ENCODE measurements at places on chromosomes 2 and 18.

GRCh38 chr2:109422071-109422757 lies 191.6 kb downstream of the SEPTIN10 start:
- no peak for ATAC-seq

GRCh38 chr18:9627642-9628041 lies 13.3 kb upstream of the PPP4R1 start:
- ATAC-seq, result no peak

DNA sequence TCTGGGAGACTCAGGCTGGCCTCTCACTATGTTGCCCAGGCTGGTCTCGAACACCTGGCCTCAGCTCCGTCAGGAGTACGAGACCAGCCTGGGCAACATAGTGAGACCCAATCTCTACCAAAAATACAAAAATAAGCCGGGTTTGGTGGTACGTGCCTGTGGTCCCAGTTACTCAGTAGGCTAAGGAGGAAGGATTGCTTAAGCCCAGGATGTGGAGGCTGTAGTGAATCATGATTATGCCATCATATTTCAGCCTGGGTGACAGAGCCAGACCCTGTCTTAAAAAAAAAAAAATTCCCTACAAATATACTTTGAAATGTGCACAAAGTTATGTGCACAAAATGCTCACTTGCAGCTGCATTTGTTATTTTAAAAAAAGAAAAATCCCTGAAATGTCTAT lies 26.3 kb upstream of the AGAP1 start:
- ATAC-seq, result no peak

DNA sequence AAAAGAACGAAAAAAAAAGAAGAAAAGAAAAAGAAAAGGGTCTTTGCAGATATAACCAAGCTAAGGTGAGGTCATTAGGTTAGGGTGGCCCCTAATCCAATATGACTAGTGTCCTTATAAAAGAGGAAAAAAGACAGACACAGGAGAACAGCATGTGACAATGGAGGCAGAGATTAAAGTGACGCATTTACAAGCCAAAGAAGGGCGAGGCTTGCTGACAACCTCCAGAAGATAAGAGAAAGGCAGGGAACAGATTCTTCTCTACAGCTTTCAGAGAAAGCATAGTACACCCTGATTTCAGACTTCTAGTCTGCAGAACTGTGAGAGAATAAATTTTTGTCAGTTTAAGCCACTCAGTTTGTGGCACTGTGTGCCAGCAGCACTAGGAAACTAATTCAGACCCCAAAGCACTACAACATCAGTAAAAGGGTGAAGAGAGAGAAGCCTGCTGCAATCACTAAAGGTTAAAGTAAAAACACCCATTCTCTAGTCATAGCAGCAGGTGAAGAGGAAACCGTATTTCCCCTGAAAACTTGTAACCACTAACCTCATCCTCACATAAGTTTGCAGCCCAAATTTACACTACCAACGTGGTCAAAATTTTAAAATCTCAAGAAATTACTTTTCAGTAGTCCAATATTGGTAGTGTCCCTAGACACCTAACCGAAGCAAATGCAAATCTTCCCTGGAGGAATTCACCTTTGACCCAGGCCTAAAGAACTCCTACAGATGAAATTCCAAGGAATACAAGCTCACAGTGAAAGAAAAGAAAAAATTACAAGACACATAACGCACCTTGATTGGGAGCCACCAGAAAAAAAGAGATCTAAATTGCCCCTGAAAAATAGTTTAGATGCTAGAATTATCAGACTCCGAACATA lies 17.5 kb downstream of the REEP1 start:
- peak; percentile 16 for ATAC-seq

GRCh38 chr2:75716406-75716805 lies 5.7 kb upstream of the GCFC2 start:
- no peak for ATAC-seq

DNA sequence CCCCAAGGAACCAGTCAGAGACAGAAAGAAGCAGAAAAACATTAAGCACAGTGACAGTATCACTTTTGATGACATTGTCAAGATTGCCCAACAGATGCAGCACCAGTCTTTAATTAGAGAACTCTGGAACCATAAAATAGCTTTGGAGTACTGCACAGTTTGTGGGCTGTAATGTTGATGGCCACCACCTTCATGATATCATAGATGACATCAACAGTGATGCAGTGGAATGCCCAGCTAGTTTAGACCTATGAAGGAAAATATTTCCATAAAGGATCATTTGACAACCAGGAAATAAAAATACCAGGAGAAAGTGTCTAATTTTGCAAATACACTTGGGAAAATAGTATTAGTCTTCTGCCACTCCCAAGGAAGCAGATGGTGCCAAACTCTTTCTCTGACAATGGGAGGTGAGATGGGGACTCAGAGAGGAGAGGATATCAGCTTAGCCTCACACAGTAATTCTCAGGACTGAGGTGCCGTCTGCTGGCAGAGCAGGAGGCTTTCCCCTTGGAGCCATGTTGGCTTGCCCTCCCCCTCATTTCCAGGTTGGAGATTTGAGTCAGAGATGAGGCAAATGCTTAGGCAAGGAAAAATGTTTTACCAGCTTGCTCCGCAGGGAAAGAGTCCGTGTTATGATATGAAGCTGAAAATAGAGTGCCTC lies 107.5 kb upstream of the CELF4 start:
- ATAC-seq, result no peak

GRCh38 chr2:156800781-156801361 lies 364.7 kb downstream of the GPD2 start:
- no peak for ATAC-seq

GRCh38 chr18:35491700-35492077 lies 6.1 kb downstream of the INO80C start:
- no peak for ATAC-seq

DNA sequence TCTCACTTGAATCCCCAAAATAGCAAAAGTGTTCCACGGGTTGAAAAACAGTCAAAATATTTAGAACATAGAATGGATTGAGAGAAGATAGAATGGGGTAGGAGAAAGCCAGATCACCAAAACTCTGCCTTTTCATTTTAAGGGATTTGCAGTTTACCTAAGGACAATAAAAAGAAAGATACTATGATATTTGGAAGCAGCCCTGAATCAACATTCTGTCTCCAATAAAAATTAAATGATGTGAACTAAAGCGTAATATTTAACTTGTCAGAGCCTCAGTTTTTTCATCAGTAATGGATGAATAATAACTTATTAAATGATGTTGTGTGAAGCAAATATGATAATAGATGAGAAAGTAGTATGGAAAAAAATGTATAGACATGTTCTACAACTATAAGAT lies 100.2 kb upstream of the REG3G start:
- no peak for ATAC-seq

DNA sequence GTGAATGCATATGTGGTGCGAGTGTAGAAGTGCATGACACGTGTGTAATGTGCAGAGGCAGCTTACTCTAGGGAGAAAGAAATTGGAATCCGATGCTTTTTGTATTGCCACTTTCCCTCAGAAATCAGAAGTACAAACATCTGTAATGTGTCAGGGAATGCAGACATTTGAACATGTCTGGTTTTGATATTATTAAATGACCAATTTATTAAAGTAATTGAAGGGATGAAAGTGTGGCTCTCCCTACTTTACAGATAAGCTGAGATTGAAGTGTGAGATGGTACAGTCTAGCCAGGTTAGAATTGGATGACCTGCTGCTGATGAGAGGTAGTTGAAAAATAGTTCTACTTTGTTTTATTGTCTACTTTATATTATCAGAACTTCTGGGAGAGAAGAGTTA lies 74.5 kb upstream of the NT5C1B start:
- no peak for ATAC-seq

DNA sequence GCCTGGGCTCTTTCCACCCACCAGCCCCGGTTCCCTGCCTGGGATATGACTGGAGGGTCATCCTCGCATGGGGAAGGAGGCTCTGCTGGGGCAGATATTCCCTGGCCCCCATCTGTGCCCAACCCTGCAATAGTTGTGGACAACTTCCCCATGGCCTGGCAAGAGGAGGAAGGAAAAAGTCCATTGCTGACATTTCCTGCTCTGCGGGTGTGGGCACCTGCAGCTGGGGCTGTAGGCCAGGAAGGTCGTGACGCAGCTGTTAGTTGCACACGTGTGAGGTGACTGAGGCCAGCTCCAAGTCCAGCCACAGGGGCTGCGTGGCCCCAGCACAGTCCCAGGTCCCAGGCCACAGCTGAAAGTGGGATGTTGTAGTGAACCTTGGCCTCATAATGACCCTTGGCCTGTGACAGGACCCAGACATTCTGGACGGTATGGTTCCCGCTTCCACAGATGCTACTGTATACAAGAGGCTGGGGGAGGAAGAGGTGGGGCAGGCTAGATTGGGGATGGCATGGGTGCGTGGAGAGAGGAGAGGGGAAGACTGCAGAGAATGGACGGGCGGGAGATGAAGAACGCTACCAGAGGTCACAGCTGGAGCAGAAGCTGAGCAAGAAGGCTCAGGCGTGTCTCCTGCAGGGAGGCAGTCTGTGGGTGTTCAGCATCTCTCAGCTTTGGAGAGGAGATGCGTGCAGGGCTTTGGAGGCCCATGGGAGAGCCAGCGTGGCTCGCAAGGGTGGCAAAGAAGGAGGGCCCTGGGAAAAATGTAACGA lies 22.1 kb downstream of the OTOF start:
- no peak for ATAC-seq

- ATAC-seq, result no peak
Observed at GRCh38 chr2:21939967-21940366, 816.2 kb downstream of the TDRD15 start.

- ATAC-seq, result no peak
Observed at GRCh38 chr2:239275847-239276831, 124.7 kb downstream of the HDAC4 start.

DNA sequence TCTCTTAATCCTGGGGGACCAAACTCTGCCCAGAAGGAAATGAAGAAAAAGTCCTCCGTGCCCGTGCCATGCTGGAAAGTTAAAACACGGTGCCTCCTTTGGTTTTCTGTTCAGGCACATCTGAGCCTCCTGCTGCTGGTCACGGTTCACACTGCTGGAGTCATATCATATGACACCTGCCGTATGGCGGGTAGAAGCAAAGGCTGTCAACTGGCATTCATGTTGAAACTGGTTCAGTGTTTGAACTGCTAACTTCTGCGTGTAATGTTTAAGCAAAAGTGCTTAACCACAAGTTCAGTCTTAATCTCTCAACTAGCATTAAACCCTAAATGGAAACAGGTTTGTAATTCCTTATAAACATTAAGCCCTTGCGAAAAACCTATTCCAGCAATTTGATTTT lies 3.1 kb downstream of the STK39 start:
- ATAC-seq, result peak; percentile 54

DNA sequence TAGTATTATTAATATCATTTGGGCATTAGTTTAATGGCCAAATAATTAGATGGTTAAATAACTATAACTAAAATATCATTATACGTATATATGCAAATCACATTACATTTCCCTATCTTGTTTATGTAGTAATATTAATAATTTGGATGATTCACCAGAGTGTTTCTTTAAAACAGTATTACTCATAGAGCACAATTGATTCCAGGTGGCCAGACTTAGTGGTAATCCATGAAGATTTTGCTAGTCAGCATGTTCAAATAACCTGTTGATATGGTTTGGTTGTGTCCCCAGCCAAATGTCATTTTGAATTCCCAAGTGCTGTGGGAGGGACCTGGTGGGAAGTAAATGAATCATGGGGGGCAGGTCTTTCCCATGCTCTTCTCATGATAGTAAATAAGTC lies 782.3 kb downstream of the LRP1B start:
- no peak for ATAC-seq

DNA sequence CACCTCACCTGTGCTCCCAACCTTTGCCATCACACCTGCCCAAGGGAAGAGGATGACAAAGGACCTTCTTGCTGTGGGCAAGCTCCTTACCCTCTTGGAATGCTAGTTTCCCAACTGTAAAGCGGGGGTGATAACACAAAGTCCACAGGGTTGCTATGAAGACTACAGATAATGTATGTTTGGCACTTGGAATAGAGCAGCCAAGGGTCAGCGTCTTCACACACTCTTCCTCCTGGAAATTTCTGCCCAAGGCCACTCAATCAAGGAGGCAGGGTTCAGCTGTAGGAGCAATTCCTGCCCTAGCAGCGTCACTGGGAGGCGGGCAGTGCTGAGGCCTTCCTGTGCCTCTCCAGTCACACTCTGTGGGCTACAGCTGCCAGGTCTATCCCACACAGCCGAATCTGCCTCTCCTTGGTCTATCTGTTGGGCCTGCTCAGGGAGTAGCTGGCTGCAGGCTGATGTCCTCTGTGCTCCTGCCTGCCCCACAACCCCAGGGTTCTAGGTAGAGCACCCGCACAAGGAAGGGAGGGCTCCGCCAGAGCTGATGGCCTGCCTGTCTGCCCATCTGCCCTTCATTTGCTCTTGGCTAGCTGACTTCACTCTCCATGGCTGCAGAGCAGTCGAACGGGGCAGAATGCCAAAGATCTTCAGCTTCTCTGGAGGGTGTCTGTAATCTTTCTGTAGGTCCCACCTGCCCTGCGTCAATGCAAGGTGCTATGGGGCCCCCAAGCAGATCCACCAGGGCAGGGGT lies 91.9 kb downstream of the MRO start:
- no peak for ATAC-seq

DNA sequence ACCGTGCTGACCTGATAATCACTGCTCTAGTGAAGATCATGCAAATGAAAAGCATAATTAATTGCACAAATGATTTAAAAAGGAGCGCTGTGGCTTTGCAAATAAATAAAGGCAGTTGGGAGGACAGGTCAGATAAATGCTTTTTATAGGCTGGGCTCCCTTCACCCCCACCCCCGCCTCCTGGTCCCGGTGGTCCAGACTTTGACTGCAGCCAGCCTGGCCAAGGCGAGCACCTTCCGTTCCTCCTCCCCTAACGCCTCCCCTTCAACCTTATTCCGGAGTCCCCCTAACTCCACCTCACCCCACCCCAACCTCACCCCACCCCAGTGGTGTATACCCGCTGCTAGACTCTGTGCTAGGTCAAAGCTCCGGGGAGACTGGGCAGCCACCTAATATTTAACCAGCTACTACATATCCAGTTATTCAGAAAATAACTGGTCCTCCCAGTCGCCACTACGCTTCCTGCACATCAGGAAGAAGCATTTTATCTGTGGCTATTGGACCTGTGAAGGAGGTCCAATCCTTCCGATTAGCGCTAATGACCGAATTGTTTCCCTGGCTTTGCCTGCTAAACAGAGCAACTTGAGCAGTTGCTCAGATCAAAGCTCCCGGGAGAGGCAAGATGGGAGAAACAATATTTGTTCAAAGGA lies 3.7 kb upstream of the SP9 start:
- ATAC-seq, result no peak

- ATAC-seq, result no peak
Observed at GRCh38 chr2:138469411-138469810, 32.2 kb upstream of the SPOPL start.

DNA sequence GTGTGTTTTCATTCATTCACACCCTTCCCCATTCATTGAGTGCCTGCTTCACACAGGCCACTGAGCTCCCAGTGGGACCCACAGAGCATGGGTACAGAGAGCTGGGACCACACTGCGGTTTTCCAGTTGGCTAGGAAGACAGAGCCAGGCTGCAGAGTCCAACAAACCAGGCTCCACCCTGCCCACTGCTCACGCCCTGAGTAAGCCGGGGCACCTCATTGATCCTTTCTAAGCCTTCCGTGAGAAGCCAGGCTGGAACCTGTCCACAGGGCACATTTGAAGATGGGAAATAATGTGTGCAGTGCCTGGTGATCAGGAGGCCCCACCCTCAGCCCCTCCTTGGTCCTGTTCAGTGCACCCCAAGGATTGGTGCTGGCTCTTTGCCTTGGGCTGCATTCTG lies 13.5 kb downstream of the KCNIP3 start:
- no peak for ATAC-seq

- ATAC-seq, result no peak
Observed at GRCh38 chr2:13121096-13121495, 404.4 kb downstream of the TRIB2 start.
